HS-5 (cell line): ENCODE measurements at places on chromosomes 2 and 18.

DNA sequence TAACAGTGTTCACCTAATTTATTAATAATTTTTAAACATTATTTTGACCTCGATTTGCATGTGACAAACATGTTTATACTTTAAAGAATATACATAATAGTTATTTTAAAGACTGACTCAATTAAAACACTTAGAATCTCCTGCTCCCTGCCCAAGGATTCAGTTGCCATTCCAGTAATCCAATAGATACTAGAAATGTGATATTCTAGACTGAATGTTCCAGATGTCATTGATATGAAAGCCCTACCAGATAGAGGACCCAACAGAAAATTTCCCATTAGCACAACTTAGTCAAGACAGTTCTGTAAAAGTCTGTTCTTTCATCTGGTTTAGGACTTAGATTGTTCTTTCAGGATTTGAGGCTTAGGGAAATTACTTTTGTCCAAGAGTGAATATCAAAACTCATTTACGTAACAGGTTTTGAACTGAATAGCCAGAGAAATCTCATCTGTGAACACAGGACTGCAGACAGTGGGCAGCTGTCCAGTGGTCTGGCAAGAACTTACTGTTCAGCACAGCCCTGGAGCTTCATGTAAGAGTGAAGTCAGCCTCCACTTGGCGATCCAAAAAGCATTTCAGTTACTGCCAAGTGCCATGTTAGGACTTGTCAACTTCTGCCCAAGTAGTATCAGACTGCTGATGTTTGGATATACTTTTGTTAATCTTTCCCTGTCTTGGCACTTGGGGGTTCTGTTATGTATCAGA lies 77.5 kb downstream of the OSBPL6 start:
- DNase-seq: no peak

- no peak for DNase-seq
These were observed 202.6 kb upstream of the ARL4C start for GRCh38 chr2:234699456-234699855.

GRCh38 chr2:154827286-154827685 lies 128.8 kb downstream of the KCNJ3 start:
- no peak for DNase-seq

DNA sequence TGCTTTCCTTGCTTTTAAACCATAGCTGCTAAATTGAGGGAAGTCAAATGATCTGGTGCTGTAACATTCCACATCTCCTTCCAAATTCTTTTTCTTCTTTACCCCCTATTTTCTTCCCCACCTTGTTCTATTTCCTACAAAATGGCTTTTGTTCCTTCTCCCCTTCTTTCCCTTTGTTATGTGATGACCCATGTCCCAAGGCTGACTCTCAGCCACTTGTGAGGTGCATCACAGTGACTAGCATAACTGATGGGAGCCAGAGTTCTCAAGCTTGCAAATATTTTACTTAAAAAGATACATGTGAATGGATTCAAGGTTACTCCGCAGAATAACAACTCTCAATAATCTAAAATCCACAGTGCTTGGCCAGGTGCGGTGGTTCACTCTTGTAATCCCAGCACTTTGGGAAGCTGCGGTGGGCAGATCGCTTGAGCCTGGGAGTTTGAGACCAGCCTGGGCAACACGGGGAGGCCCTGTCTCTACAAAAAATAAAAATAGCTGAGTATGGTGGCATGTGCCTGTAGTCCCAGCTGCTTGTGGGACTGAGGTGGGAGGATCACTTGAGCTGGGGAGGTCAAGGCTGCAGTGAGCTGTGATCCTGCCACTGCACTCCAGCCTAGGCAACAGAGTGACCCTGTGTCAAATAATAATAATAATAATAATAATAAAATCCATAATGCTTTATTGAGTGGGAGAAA lies 100.1 kb upstream of the CERS6 start:
- DNase-seq: no peak

DNA sequence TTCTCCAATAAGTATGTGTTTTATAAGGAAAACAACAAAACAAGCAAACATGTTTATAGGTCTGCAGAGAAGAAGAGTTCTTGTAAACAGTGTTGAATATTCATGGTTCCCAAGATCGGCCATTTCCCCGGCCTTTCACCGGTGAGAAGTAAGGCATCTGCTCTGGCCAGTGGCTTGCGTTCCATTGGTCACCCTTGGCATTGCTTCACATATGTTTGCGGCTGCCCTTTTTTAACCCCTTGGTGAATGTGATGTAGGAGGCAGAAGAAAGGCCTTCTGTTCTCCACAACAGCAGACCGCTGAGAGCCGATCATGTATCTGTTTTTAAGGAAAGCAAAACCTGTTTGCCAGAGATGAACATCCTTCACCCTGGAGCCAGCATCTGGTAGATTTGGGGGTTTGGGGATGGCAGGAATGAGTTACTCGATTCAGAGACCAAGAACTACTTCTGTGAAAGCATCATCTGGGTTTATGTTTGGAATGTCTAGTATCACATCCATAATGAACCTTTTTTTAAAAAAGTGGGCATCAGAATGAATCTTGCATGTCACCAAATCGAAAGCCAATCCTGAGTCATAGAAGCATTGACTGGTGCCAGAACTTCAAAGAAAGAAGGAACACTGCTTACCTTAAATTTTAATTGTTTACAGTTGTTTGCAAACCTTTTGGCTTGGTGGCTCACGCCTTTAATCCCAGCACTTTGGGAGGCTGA lies 112.3 kb downstream of the AGAP1 start:
- DNase-seq: no peak

- no peak for DNase-seq
These were observed 37.7 kb downstream of the HS1BP3 start for GRCh38 chr2:20612925-20613916.

GRCh38 chr18:39421276-39421675 lies 1855.7 kb upstream of the CELF4 start:
- DNase-seq: no peak

DNA sequence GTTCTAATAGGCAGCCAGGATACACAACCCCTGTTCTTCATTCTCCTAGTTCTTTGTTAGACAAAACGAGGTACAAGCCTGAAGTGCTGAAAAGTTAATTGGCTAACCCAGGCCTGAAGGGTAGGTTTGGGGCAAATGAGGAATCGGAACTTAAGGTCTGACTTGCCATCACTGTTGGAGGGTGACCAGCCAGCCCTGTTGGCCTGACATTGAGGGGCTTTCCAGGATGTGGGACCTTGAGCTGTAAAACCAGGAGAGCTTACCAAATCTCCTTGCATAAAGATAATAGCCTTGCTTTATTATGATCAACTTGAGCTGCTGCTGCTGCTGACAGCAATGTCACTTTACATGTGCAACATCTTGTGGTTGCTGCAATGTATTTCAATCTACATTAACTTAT lies 256.0 kb downstream of the VAPA start:
- DNase-seq: no peak

DNA sequence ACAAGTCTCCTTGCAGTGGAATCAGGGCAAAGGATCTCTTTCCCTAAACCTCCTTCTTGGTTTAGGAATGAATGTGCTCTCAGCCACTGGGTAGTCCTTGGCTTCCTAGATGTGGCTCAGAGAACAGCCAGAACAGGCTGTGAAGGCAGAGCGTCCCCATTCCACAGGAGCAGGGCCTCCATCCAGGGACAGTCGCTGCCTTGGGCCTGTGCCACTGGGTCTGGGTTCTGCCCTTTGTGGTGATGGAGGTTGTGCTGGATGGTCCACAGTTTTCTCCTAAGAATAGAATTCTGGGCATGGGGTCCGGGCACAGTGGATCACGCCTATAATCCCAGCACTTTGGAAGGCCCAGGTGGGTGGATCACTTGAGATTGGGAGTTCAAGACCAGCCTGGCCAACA lies 516.5 kb upstream of the RAB6C start:
- no peak for DNase-seq

DNA sequence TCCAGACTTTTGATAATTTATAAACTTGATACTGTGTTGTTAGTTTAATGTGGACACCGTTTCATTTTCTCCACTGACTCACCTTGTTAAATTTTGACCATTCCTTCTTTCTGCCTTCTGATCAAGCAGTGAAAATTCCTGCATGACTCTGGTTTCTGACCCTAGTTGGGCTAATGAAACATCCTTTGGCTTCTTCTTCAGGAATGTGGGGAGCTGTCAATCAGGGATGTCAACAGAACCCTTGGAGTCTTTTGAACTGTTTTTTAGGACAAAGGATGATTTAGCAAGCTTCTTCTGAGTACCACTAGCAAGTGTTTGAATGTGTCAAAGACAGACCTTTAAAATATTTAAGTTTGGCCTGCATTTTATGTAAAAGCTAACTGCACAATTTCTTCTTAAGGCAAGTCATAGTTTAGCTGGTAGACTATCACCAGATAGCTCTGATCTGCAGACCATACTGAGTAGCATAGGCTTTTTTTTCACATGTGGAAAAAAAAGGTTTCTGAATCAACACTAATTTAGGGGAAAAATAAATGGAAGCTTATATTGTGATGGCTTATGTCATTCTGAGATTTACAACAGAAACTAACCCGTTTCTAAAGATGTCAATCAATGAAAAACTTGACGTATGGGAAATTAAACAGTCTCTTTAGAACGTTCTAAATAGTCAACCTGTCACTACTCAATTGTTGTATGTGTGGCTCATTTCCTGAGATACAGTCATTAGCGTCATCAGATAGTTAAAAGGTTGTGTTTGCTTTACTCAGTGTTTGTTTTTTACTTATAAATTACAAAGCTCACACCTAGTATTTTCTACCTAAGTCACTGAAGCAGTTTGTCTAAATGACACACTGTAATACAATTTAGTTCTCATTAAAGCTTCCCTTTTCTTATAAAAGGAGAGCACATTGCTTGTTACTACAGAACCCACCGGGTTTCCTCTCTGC lies 311.4 kb downstream of the PTPRM start:
- no peak for DNase-seq

GRCh38 chr2:155840661-155841060 lies 491.9 kb downstream of the NR4A2 start:
- no peak for DNase-seq

DNA sequence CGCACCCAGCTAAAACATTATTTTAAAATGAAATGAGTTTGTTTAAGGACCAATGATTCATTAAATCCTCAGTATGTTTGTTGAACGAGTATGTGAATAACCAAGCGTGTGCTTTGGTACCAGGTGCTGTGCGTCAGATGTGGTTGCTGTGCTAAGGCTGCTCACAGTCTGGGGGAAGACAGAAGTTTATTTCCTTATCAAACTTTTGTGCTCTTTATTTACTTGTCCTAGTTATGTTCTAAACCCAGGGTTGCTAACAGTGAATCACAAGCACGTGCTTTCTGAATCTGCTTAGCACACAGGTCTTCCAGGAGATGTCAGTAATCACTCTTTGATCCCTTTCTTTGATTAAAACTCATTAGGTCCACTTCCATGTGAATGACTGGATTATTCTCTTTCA lies 37.0 kb downstream of the RAPGEF4 start:
- no peak for DNase-seq

GRCh38 chr18:12449051-12449785 lies 41.5 kb downstream of the PRELID3A start:
- DNase-seq: no peak

- DNase-seq: no peak
These were observed 75.5 kb upstream of the LPIN2 start for GRCh38 chr18:3088449-3088848.

DNA sequence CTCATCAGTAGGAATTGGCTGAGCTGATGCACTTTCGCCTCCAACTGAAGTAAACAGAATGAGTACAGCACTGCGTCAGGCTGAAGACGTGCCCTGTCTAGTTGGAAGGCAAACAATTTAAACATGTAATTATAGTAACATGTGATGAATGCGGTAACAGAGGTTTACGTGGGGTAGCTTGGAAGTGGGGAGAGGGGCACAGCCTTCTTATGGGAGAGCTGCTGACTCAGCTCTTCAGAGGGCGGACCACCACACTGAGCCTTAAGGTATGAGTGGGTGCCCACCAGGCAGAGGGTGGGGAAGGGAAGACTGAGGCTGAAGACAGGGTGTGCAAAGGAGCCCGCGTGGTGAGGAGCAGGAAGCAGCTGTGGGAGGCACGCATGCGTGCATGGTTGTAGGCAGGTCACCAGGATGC lies 6.2 kb upstream of the EHD3 start:
- DNase-seq: no peak

DNA sequence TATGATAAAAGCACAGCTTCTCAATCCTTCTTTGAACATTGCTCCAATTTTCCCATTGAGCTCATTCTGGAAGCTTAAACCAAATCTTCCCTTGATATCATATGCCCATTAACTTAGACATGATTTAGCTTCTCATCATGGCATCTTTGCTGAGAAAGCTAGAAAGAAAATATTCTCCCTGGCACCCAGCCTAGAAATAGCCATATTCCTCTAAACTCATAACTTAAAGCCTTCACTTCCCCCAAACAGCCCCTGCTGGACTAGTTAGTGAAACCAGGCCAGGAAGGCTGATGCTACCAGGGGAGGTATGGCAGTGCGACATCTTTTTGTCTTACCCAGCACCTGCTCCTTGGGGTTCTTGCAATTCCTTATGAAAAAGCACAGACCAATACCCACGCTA lies 4.3 kb downstream of the AAK1 start:
- no peak for DNase-seq

DNA sequence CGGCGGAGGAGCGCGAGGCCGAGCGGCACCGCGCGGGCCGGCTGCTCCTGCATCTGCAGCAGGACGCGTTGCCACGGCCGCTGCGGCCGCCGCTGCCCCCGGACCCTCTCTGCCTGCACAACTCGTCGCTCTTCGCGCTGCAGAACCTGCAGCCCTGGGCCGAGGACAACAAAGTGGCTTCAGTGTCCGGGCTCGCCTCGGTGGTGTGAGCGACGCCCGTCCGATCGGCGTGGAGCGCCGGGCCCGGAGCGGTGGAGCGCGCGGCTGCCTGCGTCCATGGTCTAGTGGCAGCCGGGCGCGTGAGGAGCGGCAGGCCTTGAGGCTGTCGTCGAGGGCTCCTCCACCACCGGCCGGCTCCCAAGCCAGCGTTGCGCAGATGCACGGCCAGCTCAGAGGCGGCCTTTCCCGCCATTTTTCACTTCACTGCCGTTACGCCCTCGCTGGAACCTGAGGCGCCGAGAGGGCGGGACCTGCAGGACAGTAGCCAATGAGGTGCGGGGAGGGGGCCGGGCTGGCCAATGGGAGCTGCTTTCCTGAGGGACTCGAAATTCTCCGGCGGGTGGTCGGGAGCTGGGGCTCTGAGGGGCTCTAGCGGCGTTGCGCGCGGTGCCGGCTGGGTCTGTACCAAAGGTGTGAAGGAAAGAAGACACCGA lies 1.9 kb downstream of the TLX2 start:
- DNase-seq: no peak

- DNase-seq: no peak
These were observed 451.1 kb upstream of the NETO1 start for GRCh38 chr18:73318739-73319479.

GRCh38 chr2:207385903-207386302 lies 143.9 kb upstream of the CREB1 start:
- DNase-seq: peak; percentile 36
